CD4-positive, alpha-beta T cell treated with Interferon gamma for 1 hour (primary cell): ENCODE measurements at places on chromosomes 5 and 9.

- DNase-seq = no peak
These were observed 829.6 kb downstream of the PTPRD start for GRCh38 chr9:9783211-9783610.

GRCh38 chr9:11726659-11727058 lies 966.5 kb upstream of the TYRP1 start:
- DNase-seq = no peak

- DNase-seq = no peak
These were observed 378.9 kb downstream of the ELAVL2 start for GRCh38 chr9:23447166-23447565.

GRCh38 chr5:10339058-10339811 lies 14.3 kb upstream of the MARCHF6 start:
- no peak for DNase-seq

DNA sequence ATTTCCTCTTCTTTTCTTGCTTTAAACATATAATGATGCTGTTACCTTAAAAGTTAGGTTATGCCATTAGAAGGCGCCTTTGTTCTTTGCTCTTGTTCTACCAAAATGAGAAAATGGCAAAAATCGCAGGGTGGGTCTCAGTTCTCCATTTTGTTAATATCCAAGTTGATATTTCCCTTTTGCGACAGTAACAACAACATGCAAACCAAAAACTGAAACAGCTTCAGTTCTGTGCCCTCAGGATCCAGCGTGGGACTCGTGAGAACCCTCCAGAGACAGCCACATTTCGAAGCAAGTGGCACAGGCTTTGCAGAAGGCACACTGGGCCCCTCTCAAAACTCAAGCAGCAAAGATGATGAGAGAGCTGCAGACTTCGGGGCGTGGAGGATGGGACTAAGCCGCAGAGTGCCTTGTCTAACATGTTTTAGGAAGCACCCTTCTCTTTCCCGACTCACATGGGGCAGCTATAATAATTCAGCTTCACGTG lies 33.0 kb upstream of the LCP2 start:
- no peak for DNase-seq

GRCh38 chr5:103808464-103809106 lies 246.0 kb upstream of the NUDT12 start:
- DNase-seq = no peak

DNA sequence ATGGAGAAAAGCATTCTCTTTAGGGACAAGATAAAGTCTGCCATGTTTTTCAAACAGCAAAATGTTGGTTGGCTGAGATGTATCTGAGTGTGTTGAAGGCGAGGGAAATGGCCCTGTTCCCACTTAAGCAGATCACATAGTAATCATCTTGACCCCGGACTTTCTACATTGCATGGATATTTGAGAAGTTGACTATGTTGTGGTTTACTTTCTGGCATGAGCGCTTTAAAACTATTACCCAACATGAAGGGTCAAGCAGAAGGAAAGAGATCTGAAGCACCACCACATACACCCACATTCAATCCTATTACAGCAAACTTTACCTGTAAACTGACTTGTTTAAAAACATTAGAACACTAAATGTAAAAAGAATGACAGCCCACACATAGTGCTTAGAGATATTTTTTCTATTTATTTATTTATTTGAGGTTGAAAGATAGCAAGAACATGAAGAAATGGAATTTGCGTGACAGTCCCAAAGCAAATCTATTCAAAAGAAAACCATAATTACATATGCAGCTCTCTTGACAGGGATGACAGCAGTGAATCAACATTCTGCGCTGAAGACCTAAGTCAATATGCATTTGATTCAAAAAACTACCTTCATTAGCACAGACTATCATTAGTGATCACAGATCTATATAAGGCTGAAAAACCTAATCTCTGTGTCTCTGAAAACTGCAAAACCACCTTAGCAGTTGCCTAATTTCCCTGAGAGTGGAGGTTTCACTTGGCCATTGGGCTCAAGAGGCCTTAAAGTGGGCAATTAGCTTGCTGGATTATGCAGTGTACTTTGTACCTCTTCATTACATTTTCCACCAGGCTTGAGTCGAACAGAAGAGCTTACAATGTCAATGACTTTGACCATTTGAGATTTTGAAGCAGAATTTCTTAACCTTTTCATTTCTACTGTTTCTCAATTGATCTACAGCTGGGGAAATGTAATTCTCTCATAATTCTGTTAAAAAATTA lies 195.0 kb downstream of the PDE4D start:
- DNase-seq = no peak

DNA sequence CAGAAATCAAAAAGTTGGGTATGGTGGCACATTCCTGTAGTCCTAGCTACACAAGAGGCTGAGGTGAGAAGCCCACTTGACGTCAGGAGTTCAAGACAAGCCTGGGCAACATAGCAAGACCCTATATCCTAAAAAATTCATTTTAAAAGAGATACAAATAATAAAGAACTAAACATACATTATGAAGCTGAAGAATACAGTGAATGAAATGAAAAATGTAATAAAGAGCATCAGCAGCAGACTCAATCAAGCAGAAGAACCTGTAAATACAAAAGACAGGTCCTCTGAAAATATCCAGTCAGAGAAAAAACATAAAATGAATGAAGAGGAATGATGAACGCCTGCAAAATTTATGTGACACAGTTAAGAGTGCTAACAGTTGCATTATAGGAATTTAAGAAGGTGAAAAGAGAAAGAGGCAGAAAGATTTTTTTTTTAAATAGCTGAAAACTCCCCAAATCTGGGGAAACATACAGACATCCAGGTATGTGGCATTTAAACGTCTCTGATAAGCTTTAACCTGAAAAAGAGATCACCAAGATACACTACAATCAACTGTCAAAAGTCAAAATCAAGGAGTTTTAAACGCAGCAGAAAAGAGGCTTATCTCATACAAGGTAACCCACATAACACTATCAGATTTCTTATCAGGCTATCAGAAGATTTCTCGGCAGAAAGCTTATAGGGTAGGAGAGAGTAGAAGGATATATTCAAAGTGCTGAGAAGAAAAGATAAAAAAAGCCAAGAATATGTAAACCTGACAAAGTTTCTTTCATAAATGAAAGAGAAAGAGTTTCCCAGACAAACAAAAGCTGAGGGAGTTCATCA lies 57.6 kb downstream of the PRRC1 start:
- no peak for DNase-seq

- no peak for DNase-seq
These were observed 21.8 kb downstream of the CTNNAL1 start for GRCh38 chr9:108991479-108991878.

- DNase-seq = no peak
These were observed 1.3 kb upstream of the SUSD3 start for GRCh38 chr9:93057042-93057702.

GRCh38 chr5:131288328-131288727 lies 24.5 kb downstream of the CDC42SE2 start:
- no peak for DNase-seq

DNA sequence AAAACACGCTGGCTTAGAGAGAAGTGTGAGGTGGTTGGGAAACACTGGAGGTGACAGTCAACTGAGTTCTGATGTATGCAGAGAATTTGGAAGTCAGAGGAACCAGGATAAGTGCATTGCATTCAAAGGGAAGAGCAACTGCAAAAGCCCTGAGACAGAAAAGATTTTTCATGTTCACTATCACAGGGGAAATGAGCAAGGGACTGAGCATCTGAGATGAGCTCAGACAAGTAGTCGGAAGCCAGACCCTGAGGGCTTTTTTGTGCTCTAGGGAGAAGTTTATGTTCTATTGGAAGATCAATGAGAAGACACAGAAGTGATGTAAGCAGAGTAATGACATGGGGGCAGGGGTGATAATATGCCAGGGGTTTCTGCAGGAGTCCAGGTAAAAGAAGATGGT lies 97.5 kb downstream of the HTR4 start:
- no peak for DNase-seq

GRCh38 chr5:127987354-127988145 lies 96.0 kb upstream of the SLC12A2 start:
- DNase-seq = no peak

GRCh38 chr9:88460587-88461332 lies 72.5 kb downstream of the SPIN1 start:
- DNase-seq = no peak

GRCh38 chr9:89751079-89751825 lies 146.4 kb downstream of the GADD45G start:
- no peak for DNase-seq

DNA sequence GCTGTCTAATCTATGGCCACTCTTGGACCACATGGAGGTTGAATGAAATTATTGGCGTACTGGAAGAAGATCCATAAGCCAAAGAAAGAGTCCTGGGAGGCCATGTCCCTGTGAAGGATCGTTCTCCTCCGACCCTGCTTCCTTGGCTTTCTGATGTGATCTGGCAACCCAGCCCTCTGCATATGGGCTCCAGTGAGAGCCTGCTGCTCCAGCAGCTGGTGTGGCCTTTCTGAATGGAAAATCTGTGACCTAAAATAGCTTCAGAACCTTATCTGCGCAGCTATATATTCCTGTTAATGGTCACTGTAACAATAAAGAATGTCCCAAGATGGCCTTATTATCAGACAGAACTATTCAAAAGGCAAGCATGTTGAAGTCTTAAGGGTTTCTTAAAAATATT lies 40.2 kb upstream of the PHF2 start:
- DNase-seq = no peak

DNA sequence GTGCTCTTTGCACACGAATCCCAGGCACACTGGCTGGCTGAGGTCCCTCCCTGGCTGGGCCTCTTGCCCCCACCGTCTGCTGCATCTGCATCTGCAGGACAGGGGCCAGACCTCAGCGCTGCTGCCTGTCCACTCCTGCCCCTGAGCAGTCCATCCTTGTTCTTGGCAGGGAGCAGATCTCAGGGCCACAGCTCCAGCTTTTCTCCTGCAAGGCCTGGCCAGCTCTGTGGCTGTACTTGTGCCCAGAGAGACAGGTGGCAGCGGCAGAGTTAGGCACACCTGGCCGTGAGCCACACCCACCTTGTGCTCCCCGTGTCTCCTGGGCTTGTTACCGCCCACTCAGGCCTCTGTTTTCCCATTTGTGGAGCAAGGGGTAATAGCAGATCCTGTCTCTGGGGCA lies 13.9 kb downstream of the NEK6 start:
- no peak for DNase-seq

GRCh38 chr5:133458435-133458834 lies 153.9 kb downstream of the FSTL4 start:
- DNase-seq = no peak

DNA sequence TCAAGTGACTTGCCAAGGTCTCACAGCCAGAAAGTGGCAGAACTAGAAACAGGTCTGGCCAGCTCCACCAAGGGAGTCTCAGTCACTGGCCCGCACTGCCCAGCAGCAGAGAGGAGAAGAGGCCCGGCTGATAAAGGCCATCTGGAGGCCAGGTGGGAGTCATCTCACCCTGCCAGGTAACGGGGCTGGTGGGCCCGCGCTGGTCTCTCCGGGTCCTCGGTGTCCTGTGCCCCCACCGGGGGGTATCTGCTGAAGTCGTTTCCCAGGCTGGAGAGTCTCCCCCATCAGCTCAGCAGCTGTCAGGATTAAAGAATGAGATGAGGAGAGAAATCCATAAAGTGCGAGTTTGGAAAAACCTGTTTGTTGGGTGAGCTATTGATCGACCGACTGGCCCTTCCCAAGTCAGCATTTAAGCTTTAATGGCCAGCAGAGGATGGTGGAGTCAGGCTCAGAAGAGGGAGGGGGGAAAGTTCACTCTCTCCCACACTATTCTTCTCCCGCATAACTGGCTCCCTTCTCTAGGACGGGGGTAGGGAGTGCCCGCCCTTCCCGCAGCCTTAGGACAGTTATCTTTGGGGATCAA lies 30.3 kb downstream of the LMX1B start:
- DNase-seq = no peak
